Activated naive CD4-positive, alpha-beta T cell treated with anti-CD3 and anti-CD28 coated beads for 36 hours (primary cell): ENCODE measurements at places on chromosomes 7 and 10. TPM values are rescaled to one million over a fixed set of nuclear protein-coding genes. Genes with fewer than 3 reads are reported as not detected.

LRRC61 gene
- 13.3 TPM for total RNA-seq

WNT2 gene
- not detected for total RNA-seq

- DNase-seq, result no peak
Measured at GRCh38 chr10:50991456-50992355, 82.6 kb upstream of the PRKG1 start.

DNA sequence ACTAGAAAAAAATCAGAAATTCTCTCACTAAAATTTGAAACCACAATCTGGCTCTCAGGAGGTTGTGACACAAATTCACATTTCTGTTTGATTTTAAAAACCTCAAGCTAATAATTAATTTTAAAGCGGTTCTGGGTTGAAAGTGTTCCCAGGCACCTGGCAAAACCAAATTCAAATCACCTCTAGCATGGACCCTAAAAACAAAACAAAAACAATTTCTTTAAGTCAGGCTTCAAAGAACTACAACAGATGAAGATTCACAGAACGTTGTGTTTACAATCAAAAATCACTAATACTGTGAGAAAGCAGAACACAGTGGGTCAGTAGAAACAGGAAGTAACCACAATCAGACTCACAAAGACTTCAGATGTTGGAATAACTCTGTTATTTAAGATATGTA lies 7.2 kb upstream of the RELN start:
- DNase-seq, result no peak

DNA sequence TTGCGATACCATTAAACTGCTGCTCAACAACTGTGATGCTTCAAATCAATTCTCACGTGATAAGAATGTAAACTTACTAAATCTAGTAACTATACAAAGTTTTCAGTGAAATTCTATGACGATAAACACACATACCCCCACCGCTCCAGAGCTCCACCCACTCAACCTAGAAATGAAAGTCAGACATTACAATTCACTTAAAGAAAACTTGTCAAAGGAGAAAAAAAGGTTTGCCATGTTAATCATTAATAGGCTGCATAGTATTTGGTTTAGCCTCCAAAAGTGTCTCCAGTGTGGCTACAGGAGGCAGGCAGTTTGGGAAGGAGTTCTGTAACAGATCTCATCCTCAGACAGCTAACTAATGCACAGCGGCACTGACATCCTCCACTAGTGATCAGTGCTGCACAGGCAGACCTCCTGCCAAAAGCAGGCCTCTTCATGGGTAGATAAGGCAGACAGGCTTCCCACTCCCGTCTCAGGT lies 3.1 kb downstream of the HERPUD2 start:
- DNase-seq, result peak; percentile 60
